C1 segment of cervical spinal cord (tissue), 14 donors: ENCODE measurements at places on chromosomes 4 and X.

DNA sequence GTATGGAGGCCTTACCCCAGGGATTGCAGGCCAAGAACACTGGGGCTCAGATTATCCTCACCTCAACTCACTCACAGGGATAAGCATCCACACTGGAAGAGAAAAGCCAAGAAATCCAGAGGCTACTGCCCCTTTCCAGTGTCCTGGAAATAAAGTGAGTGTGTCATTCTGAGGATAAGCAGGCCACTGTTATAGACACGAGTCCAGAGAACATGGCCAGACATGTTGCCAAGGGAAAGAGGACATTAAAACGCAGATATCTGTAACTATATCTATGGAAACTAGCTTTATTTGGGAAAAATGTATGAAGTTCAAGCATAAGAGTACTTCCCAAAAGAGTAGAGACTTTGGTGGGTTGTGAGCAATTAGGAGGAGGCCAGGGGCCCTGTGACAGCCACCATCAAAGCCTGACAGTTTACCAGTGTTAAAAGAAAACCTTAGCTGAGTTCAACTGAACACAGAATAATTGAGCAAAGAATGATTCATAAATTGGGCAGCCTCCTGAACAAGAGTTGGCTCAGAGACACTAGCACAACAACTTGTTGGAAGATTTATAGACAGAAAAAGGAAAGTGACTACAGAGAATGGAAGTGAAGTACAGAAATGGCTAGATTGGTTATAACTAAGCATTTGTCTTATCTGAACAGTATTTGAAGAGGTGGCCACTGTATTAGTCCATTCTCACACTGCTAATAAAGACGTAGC lies 1222.2 kb downstream of the STIM2 start:
- no peak for DNase-seq

- DNase-seq: no peak
Observed at GRCh38 chr4:48255959-48256342, 13.7 kb downstream of the TEC start.

DNA sequence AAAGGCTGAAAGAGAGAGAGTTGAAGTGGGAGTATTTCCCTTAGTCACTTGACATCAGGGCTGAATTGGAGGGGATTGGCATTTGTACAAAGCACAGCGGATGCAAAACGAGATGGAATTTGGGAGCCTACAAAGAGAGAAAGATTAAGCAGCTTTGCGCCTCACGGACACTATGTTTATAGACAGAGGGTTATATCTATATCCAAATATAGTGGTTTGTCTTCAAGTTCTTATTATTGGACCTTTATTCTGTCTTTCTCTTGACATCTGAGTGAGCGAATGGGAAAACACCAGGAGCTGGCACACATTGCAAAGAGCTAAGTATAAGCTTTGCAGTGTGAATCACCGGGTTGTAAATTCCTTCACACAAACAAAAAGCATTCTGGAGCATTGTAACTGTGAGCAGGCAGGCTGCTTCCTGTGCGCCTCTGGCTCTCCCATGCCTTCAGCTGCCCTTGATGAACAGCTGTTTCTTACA lies 500.2 kb downstream of the STIM2 start:
- no peak for DNase-seq

DNA sequence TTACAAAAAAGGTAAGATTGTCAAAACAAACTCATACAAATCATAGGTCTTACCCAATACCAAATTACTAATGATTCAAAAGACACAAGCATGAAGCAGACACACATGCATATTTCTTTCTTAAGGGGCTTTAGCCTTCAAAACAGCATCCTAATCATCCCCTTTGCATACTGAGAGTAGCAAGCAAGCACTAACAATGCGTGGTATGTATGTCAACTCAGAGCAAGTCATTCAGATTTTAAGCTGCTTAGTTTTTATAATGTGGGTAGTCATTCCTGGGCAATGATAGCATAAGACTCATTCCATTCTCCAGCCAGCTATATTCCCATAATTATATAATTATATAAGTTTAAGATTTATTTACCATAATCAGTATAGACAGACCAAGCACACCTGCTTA lies 219.6 kb downstream of the DKK2 start:
- no peak for DNase-seq

DNA sequence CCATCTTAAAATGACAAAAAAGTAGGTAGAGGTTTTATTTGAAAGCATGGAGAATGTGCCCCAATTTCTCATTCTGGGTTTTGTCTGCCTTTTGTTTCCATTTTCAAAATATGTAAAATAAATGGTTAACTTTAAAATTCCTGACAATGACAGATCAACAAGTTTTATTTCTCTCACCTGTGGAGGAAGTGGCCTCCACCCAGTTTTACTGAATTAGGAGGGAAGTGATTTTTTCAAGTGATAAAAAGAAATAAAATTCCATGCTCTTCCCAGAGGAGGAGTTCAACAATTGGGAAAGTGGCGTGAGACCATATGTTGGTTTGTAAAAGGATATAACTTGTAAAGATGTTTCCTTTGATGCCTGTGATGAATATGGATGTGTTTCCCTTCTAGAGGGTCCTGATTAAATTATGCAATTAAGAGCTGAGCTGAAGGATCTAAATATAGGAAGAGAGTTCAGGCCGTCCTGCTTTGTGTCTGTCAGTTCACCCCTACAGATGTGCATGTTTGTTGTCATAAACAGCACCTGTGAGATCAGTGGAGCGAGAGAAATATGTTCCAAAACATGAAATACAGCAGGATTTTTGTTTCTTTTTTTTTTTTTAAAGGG lies 19.5 kb downstream of the SMAD1 start:
- DNase-seq: no peak

GRCh38 chr4:185002784-185003183 lies 15.5 kb upstream of the HELT start:
- DNase-seq: no peak

GRCh38 chrX:134692990-134693389 lies 34.7 kb upstream of the PLAC1 start:
- no peak for DNase-seq

DNA sequence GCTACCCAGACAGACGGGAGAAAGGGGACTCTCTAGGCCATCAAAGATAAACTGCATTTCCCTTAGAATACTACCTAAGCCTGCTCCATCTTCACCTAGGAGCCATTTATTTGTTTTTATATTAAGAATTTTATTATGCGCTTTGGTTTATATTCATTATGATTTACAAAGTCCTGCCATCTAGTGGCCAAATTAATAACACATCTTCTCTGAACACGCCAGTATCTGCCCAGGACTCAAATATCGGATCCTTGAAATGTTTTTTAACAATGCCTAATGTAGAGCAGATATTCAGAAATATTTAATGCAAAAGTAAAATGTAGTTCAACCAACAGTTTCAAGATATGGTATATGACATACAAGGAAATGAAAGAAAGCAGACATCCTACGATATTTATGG lies 20.8 kb upstream of the PRPS2 start:
- DNase-seq: no peak

DNA sequence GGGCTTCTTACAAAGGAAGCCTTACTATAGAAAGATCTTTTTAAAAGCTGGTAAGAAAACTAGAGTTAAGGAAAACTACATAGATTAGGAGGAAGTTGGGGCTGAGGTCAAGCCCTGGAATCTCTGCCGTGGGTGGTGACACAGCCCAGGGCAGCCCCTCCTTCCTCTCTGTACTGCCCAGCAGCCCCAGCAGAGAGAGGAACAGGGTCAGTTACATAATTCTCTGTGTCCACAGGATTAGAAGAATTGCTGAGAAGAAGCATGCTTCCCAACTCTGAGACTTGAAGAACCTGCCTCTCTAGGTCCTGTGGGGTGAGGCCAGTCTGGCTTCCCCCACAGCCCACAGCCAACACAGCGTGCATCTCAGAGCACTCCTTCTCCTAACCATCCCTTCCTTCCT lies 9.2 kb upstream of the ABLIM2 start:
- DNase-seq: no peak

GRCh38 chrX:146173742-146174141 lies 356.1 kb downstream of the SLITRK2 start:
- DNase-seq: no peak

- DNase-seq: no peak
Observed at GRCh38 chr4:83454686-83455085, 937 bp downstream of the HELQ start.

DNA sequence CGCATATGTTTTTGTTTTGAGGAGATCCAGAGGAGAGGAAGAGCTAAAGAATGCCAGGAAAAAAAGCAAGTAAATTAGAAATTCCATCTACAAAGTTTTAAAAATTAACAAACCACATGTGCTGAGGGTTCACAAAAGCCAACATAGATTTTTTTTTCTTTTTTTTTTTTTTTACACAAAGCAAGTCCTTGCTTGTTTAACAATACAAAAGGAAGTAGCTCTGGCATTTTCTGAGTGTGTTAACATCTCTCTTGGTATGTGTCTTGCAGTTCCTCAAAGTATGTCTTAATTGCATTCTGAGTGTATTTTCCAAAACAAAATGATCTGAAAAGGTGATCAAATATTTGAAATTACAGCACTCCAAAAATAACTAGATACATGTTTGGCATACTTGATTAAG lies 1682.7 kb upstream of the AGA start:
- DNase-seq: no peak

- DNase-seq: no peak
Observed at GRCh38 chr4:108371282-108371681, 202.6 kb upstream of the LEF1 start.

- no peak for DNase-seq
Observed at GRCh38 chrX:39819921-39820849, 277.6 kb downstream of the BCOR start.

GRCh38 chr4:138629669-138630068 lies 385.9 kb upstream of the NOCT start:
- no peak for DNase-seq

- no peak for DNase-seq
Observed at GRCh38 chrX:7841084-7841805, 1.7 kb upstream of the VCX start.

DNA sequence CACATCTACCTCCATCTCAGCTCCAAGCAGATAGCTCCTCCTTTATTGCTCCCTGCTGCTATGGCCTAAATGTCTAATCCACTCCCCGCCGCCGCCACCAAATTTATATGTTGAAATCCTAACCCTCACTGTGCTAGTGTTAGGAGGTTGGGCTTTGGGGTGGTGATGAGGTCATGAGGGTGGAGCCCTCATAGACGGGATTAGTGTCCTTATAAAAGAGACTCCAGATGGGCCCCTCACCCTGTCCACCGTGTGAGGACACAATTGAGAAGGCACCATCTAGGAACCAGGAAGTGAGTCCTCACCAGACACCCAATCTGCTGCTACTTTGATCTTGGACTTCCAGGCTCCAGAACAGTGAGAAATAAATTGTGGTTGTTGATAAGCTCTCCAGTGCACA lies 13.6 kb upstream of the TBC1D14 start:
- DNase-seq: no peak

DNA sequence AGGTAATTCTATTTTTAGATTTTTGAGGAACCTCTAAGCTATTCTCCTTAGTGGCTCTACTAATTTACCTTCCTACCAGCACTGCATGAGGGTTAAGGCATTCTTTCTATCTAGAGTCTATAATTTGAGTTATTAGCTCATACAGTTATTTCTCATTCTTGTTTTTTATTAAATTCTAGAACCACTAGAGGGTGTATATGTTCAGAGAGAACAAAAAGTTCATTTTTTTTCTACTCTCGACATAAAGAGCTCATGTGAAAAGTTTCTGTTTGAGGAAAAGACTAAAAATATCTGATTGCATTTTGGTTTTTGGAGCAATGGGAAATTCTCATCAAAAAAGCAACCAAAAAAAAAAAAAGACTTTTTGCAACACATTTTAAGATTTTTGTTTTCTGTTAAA lies 57.0 kb upstream of the LRAT start:
- DNase-seq: no peak

- no peak for DNase-seq
Observed at GRCh38 chrX:129736491-129736890, 2.3 kb upstream of the XPNPEP2 start.

- DNase-seq: no peak
Observed at GRCh38 chr4:183249854-183250253, 70.2 kb downstream of the CLDN22 start.

GRCh38 chrX:68431836-68432235 lies 1.5 kb downstream of the OPHN1 start:
- DNase-seq: no peak

GRCh38 chr4:8747467-8748235 lies 124.0 kb downstream of the HMX1 start:
- no peak for DNase-seq

DNA sequence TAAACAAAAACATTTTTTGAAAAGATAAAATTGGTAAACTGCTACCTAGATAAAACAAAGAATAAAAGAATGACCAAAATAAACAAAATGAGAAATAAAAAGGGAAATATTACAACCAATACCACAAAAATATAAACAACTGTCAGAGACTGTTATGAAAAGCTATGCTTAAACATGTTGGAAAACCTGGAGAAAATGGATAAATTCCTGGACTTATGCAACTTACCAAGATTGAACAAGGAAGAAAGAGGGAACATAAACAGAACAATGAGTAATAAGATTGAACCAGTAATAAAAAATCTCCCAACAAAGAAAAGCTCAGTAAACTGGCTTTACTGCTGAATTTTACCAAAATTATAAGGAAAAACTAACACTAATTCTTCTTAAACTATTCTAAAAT lies 518.7 kb downstream of the GRXCR1 start:
- DNase-seq: no peak

DNA sequence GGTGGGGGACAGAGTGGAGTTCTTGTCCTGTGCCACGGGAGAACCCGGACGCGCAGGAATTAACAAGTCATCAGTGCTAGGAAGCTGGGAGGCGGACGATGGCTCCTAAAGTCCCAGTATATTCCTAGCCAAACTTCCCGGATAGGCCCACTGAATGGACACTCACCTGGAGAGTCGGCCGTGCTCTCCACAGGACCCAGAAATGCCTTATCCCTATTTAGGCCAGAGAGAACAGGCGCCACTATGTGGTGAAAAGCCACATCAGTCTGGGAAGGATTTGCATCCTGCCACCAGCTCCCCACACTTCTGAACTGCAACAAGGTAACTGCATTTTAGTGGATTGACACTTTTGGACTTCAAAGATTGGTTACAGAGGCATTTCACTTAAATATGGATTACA lies 1.1 kb downstream of the CFAP299 start:
- DNase-seq: no peak

- no peak for DNase-seq
Observed at GRCh38 chrX:3712051-3712869, 1.2 kb downstream of the PRKX start.

GRCh38 chrX:421646-422391 lies 35.1 kb upstream of the PPP2R3B start:
- no peak for DNase-seq

- no peak for DNase-seq
Observed at GRCh38 chr4:68433582-68433981, 13.7 kb upstream of the TMPRSS11E start.

DNA sequence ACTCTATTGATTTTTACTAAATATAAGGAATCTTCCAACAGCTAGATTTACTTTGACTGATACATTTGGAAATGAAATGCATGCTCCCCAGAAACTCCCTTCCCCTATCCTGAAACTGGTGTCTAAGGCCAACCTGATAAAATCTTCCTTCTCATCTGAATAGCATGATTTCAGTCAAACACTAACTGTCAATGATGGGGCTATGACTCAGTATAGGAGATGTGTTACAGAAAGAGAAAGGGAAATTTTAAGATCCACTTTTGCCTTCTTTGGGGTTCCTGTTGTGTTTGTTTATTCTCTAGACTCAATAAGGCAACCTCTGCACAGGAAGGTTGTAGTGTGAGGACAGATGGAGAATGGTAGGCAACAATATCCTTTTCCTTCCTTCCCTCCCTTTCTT lies 160.7 kb downstream of the MOSPD2 start:
- DNase-seq: no peak

GRCh38 chrX:130915302-130915701 lies 12.3 kb upstream of the ENOX2 start:
- no peak for DNase-seq

- no peak for DNase-seq
Observed at GRCh38 chr4:165740911-165741310, 132.1 kb upstream of the TLL1 start.
